ENCODE measurements at places on chromosomes 6 and 20.
A peak's percentile ranks its signal among the peaks of the same experiment; 100 is the strongest.

- no peak for DNase-seq
Measured at GRCh38 chr20:4401601-4402000, 320.1 kb upstream of the PRND start.

DNA sequence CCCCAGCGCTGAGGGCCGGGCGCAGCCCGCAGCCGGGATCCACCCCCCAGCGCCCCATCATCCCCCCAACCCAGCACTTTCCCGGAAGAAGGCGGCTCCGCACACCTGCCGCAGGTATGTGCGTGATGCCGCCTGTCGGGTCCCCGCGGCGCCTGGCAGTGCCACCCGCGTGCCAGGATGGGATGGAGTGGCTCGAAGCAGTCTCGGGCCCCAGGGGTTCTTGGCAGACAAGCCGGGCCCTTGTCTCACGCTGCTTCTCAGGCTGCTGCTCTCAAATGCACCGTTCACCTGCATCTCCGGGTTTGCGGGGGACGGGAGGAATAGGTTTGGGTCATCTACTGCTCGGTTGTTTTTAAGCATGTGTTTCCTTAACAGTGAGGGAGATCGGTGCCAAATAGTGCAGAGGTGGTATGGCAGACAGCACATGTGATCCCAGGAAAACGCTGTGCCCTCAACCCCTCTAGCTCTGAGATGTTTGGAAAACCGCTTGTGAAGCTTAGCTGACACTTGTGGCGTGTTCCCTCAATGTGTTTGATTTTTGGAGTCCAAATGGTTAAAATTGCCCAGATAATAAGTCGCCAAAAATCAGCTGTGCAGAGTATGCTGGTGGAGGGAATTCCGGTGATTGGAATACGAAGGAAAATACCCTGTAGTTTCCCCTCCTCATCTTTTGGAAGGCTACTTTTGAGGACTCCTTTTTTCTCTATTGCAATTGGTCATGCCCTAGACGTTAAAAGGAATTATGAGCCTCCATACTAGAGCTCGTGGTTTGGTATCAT is 926 bp downstream of the MYLIP start:
- DNase-seq = no peak

DNA sequence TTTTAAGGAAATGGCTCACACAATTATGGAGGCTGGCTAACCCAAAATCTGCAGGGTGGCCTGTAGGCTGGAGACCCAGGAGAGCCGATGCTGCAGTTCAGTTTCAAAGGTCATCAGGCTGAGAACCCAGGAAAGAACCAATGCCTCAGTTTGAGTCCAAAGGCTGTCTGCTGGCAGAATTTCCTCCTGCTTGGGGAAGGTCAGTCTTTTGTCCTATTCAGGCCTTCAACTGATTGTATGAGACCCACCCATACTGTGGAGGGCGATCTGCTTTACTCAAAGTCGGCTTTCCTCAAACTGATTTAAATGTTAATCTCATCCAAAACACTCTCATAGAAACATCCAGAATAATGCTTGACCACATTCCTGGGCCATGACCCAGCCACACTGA is 189.7 kb upstream of the CDYL start:
- no peak for DNase-seq

- no peak for DNase-seq
Measured at GRCh38 chr6:88704980-88705379, 258.4 kb downstream of the RNGTT start.

- no peak for DNase-seq
Measured at GRCh38 chr6:135281227-135281626, 100.1 kb downstream of the MYB start.

- DNase-seq = peak; percentile 18
Measured at GRCh38 chr6:133817460-133818047, 71.4 kb upstream of the TCF21 start.

- no peak for DNase-seq
Measured at GRCh38 chr6:133991096-133991593, 38.1 kb downstream of the TBPL1 start.

DNA sequence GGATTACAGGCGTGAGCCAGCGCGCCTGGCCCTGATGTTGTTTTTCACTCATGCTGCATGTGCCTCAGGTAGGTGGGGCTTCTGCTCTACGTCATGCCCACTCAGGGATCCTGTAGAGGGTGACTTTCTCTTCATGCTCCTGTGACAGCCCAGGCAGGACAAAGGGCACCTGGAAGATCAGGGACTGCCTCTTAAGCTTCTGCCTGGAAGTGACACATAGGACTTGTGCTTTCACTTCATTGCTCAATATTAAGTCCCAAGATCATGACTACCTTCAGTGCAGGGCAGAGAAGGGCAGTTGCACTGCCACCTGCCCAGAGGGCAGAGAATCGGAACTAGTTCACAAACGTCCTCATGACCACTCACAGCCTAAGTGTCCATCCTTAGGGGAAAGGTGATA is 249.5 kb upstream of the SULF2 start:
- no peak for DNase-seq

GRCh38 chr6:45448417-45449389 is 71.0 kb upstream of the SUPT3H start:
- DNase-seq = no peak

- DNase-seq = no peak
Measured at GRCh38 chr20:63261795-63262528, 7.7 kb upstream of the NKAIN4 start.

DNA sequence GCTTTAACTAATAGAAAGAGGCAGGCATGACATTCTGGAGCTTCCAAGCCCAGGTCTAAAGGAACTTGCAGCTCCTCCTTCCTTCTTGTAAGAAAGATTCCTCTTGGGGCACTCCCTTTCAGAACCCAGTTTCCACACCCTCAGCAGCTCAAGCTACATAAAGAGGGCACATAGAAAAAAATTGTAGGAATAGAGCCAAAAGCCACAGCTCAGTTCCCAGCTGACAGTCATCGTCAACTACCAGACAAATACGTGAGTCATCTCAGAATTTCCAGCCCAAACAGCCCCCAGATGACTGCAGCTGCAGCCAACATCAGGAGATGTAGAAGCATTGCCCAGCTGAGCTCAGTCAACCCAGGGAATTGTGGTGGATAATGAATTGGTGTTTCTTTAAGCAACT is 349.8 kb upstream of the ARID1B start:
- DNase-seq = no peak

DNA sequence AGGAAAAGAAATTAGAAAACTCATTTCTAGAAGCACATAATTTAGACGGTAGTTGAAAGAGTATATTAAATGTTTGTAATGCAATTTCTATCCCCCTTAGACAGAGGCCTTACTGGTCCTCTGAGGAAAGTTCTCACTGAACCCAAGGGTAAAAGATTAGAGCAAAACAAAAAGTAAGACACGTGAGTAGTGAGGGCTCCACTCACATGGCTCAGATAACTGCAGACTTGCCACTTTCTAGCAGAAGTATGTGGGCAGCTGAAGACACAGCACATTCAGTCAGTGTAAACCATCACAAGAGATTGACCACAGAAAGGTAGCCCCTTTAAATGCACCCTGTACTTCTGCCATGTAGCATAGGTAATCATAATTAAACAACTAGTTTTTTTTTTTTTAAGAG is 193.8 kb downstream of the BTBD9 start:
- no peak for DNase-seq

DNA sequence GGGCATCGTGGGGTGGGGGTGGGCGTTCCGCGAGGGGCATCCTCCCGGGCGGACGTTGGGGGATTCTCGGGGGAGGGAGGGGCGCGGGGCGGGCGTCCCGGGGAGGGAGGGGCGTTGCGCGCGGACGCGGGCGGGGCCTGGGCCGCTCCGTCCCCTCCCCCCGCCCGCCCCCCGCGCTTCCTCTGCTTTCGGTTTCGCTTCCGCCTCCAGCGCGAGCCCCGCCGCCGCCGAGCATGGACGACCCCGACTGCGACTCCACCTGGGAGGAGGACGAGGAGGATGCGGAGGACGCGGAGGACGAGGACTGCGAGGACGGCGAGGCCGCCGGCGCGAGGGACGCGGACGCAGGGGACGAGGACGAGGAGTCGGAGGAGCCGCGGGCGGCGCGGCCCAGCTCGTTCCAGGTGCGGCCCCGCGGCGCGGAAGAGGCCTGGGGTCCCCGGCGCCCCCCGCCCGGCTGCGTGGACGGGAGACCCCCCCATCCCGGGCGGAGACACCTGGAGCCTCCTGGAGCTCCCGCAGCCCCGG is at the start of gene OGFR:
Gene OGFR (plus strand): TSS at position 209 of the 528 bp plus-strand sequence. CDS start 25 bp downstream, at position 234.
- peak; percentile 39 for DNase-seq

- no peak for DNase-seq
Measured at GRCh38 chr6:2376429-2377355, 131.3 kb upstream of the GMDS start.

- DNase-seq = no peak
Measured at GRCh38 chr6:16803294-16804200, 42.3 kb upstream of the ATXN1 start.

- DNase-seq = no peak
Measured at GRCh38 chr6:57072108-57072507, 17.9 kb upstream of the ZNF451 start.

DNA sequence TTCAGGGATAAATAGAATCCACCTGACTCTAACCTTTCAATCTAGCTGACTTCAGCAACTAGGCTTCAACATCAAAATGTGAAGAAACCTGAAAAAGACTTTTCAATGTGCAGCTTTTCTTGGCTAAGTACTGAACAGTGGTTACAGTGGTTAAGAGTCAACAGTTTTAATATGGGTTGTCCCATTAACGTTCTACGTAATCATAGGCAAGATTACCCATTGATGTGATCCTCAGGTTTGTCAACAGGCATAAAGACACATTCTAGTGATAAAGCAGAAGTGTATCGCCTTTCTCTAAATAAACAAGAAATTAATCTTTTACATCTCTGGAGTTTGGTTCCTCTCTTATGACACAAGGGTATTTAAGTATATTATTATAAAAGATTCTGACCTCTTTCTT is 154.1 kb upstream of the RUNX2 start:
- DNase-seq = no peak

DNA sequence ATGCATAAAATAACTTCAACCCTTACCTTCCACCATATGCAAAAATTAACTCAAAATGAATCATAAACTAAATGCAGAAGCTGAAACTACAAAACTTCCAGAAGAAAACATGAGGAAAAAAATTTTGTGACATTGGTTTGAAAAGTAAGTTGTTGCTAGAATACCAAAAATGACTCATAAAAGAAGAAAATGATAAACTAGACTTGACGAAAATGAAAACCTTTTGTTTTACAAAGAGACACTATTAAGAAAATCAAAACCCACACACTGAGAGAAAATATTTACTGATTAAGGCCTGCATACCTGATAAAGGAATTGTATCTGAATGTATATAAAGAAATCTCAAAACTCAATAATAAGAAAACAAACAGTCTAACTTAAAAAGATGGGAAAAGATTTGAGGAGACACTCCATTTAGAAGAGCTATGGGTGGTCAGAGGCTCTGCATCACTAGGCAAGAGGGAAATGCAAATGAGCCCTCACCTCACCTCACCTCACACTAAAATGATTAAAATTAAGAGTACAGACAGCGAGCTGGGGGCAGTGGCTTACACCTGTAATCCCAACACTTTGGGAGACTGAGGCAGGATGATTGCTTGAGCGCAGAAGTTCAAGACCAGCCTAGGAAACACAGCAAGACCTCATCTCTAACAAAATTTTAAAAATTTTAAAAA is 97.6 kb upstream of the CST7 start:
- no peak for DNase-seq

DNA sequence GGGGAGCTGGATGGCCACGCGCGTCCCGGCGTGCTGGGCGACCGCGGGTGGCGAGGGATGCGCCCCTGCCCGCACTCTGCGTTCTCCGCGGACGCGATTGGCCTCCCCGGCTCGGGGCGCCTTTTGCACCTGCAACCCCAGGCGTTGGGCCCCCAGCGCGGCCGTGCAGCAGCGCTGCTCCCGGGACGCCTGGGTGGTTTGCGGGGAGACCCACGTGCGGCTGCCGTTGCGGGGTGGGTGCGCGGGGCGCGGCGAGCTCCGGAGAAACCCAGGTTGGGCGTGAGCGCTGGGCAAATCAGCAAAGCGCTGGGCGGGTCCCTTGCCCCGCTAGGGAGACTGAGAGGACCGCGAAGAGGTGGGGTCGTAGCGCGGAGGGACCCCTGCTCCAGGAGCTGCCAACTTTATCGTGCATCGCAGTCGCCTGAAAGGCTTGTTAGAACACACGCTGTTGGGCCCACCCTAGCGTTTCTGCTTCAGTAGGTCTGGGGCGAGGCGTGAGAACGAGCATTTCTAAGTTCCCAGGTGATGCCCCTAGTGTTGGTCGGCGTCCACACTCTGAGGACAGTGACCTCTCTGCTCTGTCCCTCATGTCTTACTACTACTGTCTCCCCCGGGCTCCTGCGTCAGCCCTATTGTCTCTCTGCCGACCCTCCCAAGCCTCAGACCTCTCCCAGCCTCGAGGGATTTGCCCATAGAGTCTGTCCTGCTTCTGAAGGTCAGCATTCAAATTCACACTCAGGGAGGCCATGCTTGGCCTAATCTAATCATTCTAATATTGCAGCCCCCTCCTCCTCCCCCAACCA is 538 bp upstream of the ZFP64 start:
- DNase-seq = no peak

DNA sequence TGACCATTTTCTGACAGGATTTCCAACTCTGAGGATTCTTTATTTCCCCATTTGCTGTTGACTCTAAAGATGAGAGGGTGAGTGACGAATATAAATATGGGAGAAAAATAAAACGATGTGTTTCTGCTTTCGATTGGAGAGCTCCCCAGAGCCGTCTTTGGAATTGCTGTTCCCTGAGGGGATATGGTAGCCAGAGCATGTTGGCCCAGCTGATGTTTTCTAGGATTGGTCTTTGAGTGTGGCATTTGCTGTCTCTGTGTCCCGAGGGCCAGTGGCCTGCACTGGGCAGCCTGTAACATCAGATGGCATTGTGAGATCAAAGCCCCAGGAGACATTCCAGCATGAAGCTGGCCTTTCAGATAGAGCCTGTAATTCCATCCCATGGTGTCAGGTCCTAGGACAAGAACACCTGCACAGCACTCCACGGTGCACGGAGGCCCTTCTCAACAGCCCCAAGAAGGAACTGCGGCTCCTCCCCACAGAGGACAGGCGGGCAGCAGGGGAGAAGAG is 26.7 kb downstream of the PKIG start:
- DNase-seq = no peak

GRCh38 chr6:408599-409102 is 17.1 kb downstream of the IRF4 start:
- no peak for DNase-seq

GRCh38 chr20:5135363-5136012 is 8.7 kb downstream of the CDS2 start:
- no peak for DNase-seq
